ENCODE measurements at places on chromosomes 4 and X. TPM values are rescaled to one million over a fixed set of nuclear protein-coding genes. Genes with fewer than 3 reads are reported as not detected.

Gene IL21
- total RNA-seq = not detected

Gene ADGRG4
- total RNA-seq = not detected

Gene SLC4A4
- total RNA-seq = 0.13 TPM

Gene TEX11
- total RNA-seq = not detected

Gene OTUD6A
- not detected for total RNA-seq

Gene GPR34
- total RNA-seq = not detected

Gene SPACA5B
- not detected for total RNA-seq

Gene CPLX1
- not detected for total RNA-seq

DNA sequence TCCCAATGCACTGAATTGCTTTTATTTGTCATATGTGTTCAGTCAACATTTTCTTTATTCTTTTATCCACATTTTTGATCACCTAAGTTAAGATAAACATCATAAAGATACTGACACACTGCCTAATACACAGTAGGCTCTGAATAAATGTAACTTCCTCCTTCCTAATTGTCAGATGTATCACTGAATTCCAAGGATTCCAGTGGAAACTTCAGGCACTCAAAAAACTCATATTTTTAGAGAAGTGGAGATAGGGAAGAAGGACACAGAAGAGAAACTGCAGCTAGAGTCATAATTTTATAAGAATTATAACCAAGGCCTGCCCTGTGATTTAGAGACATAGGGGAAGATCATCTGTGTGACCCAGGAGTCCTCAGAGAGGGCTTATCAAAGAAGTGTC lies 753.3 kb downstream of the ADGRL3 start:
- DNase-seq = no peak

GRCh38 chrX:41677183-41678060 lies 11.4 kb upstream of the GPR34 start:
- no peak for DNase-seq

DNA sequence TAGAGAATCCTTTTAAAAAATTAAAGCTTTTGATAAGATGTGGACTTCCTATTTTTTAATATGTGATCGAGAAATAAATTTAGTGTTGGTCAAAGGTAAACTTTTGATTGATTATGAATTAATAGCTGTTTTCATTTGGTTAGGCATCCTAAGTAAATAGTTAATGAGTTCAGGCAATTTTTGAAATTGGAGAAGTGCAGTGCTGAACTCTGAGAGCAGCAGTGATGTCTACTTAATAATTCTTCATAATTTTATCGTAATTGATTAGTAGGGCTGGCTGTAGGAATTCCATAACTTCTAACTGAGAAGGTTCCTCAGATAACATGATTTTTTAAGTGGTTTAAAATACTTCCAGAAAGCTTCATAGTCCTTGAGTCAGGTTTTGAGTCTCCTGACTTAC lies 1.5 kb downstream of the MND1 start:
- no peak for DNase-seq

GRCh38 chr4:1961563-1961962 lies 47.2 kb downstream of the NELFA start:
- no peak for DNase-seq

DNA sequence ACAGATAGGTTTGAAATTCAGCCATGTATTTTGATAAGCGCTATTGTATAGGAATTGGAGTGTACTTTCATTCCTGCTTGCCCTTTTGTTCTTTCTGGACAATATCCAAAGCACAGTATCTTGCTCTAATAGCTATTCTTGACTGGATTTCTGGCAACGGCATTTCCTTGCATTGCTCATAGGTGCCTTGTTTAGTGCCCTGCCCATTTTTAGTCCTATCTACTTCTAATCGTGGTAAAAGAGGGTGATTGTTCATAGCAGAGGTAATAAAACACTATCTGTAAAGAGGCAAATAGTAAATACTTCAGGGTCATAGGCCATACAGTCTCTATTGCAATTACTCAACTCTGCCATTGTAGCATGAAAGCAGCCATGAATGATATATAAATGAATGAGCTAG lies 155.9 kb downstream of the IL1RAPL2 start:
- no peak for DNase-seq

DNA sequence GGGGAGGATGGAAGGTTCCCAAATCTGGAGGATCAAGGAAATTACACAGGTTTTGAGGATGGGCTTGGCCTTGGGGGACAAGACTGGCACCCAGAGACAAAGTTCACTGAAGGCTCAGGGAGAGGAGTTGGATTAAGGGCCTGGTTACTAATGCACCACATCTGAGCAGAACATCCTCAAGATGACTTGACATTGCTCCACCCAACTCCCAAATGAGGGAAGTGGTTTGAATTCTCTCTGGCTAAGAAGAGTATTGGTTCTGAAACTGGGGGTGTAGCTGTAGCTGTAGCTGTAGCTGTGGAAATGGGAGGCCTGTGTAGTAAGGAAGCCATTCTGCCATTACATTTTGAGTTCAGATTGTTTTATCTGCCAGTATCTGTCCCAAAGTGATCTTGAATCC lies 129.4 kb downstream of the RASL11B start:
- no peak for DNase-seq

GRCh38 chr4:156906325-156906724 lies 65.3 kb downstream of the PDGFC start:
- no peak for DNase-seq

- DNase-seq = peak; percentile 17
Measured at GRCh38 chrX:153933748-153934147, 1.1 kb downstream of the NAA10 start.

DNA sequence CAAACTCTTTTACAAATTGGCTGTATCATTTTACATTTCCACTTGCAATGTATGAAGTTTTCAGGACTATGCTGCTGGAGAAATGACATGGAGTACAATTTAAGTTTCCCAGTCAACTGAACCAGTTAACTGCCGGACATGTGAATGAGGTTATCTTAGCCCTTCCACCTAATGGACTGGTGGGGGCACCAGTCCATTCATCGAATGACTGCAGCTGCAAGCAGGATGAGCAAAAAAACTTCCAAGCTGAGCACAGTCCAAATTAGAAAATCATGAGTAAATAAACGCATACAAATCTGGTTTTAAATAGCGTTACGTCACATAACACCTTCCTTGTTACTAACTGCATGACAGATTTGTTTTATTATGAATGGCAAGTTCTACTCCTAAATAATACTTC lies 1131.5 kb downstream of the PCDH18 start:
- no peak for DNase-seq

DNA sequence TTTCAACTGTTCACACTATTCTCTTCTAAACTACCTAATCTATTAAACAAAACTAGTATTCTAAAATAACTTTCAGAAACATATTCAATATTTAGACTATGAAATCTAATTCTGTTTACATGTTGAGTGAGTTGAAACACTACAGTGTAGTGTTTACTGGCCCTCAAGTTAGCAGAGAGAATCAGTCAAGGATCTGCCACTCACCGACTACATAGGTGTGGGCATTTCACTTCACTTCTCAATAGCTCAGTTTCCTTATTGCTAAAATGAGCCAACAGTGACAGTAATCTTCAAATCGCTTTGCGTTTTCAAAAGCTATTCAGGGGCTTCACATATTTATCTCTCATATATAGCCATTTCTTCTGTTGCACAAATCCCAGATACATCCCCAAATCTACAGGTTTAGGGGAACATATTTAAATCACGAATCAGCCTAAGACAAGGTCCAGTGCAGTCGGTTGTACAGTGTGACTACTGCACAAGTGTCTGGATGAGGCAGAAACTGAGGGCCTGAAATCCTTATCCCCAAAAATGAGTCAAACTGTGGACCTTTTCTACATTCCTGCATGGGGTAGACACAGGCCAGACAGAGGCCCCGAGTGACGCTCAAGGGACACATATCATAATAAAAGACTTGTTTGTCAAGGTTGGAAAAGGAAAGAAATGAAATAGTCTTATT lies 129.8 kb downstream of the PPP3CA start:
- DNase-seq = no peak

GRCh38 chr4:18105030-18106011 lies 83.8 kb upstream of the LCORL start:
- DNase-seq = peak; percentile 65

GRCh38 chrX:139971394-139971749 lies 6.1 kb upstream of the CXorf66 start:
- DNase-seq = no peak

Data from bronchial epithelial cell (primary cell).